Sciatic nerve (tissue), 2 donors: ENCODE measurements at places on chromosomes 12 and 14. TPM values are rescaled to one million over a fixed set of nuclear protein-coding genes. Genes with fewer than 3 reads are reported as not detected.

TMEM30B gene
- 50.1 TPM for total RNA-seq

NDRG2 gene
- total RNA-seq, result 398 TPM

KIF26A gene
- 10.4 TPM for total RNA-seq

CCNT1 gene
- total RNA-seq, result 51.5 TPM

GNB3 gene
- 7.1 TPM for total RNA-seq

ACVRL1 gene
- 57.6 TPM for total RNA-seq

ZFHX2 gene
- total RNA-seq, result 7.4 TPM

VRTN gene
- total RNA-seq, result not detected

SMARCD1 gene
- 35.2 TPM for total RNA-seq

KRT73 gene
- total RNA-seq, result not detected

SSPN gene
- 119 TPM for total RNA-seq

DERA gene
- 35.3 TPM for total RNA-seq

TMEM117 gene
- 24.8 TPM for total RNA-seq

IAPP gene
- not detected for total RNA-seq

CLECL1 gene
- 1.1 TPM for total RNA-seq

PDE6H gene
- not detected for total RNA-seq

KIF5A gene
- total RNA-seq, result 5.6 TPM

KRT72 gene
- total RNA-seq, result 0.18 TPM

KRT78 gene
- not detected for total RNA-seq
